A673 (cell line): ENCODE measurements at places on chromosomes 6 and 20.
A peak's percentile ranks its signal among the peaks of the same experiment; 100 is the strongest.

DNA sequence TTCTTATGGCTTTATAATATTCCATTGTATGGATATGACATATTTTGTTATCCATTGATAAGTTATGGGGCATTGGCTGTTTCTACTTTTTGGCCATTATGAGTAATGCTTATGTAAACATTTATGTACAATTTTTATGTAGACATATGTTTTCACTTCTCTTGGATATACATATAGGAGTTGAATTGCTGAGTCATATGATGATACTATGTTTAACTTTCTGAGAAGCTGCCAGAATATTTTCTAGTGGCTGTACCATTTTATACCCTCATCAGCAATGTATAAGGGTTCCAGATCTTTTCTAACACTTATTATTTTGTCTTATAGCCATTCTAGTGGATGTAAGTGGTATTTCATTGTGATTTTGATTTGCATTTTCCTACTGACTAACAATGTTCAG lies 23.1 kb downstream of the OTOR start:
- DNase-seq = no peak

GRCh38 chr6:70281923-70282311 lies 21.0 kb downstream of the COL9A1 start:
- DNase-seq = no peak

- peak; percentile 26 for DNase-seq
Measured at GRCh38 chr6:96058082-96058481, 42.3 kb downstream of the FUT9 start.

GRCh38 chr20:57529810-57530209 lies 4.9 kb upstream of the CTCFL start:
- no peak for DNase-seq

- no peak for DNase-seq
Measured at GRCh38 chr20:19851861-19852260, 93.8 kb downstream of the RIN2 start.

DNA sequence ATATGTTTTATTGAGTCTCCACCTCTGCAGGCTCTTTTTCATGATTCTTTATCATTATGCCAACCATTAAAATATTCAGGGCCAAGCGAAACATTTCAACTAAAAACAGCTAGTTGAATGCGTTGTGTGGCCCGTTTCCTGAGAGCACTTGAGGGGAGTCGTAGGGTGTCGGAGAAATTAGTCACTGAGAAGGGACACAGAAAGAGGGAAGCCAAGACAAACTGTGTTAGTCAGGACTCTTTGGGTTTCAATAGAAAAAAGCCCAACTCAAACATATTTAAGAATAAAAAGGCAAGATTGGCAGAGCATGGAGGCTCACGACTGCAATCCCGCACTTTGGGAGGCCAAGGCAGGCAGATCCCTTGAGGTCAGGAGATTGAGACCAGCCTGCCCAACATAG lies 58.9 kb downstream of the MAFB start:
- DNase-seq = no peak

GRCh38 chr6:15213838-15214400 lies 31.9 kb upstream of the JARID2 start:
- DNase-seq = no peak

GRCh38 chr20:13221673-13222318 lies 722 bp downstream of the ISM1 start:
- peak; percentile 77 for DNase-seq

GRCh38 chr20:3224681-3225421 lies 14.1 kb downstream of the SLC4A11 start:
- DNase-seq = no peak

- DNase-seq = no peak
Measured at GRCh38 chr20:57574954-57575353, 14.0 kb downstream of the PCK1 start.

DNA sequence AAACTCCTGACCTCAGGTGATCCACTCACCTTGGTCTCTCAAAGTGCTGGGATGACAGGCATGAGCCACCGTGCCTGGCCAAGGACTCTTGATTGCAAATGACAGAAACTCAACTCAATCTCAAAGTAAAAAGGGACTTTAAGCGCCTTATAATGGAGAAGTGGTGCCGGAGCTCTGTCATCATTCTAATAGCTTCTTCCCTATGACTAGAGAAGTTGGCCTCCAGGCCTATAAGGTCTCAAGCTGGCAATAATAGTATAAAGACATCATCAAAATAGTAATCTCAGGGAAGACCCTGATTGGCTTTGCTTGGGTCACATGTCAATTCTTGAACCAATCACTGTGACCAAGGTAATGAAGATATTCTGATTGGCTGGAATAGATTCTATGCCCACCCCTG lies 8.5 kb upstream of the KIAA1755 start:
- no peak for DNase-seq

DNA sequence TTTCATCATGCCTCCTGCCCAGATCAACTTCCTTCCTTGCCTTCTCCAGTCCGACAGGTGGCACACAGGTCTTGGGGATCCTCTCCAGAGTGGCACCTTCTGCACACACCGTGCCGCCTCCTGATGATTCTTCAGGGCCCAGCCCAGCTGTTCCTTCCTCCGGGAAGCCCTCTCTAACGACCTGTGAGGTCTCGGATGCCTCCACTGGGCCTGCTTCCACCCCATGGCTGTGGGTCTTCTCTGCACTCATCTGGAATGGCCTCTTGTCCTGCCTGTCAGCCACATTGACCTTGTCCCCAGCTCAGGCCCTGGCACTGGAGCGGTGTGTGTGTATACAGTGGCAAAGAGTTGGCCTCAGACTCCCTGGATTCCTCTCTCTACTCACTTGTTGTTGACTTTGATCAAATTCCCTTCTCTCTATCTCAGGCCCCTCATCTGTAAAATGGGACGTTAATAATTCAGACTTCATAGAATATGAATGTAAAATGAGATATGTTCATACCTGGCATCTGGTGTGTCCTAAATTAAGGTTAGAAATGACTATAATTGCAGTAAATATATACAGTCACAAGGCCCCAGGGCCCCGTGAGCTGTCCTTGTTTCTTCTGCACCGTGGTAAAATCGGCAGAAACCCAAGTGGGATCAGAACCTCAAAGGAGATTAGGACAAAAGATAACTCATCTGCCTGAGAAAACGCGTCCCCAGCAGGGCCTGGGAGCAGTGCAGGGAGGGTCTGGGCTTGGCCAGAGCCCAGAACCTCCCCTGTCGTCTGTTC lies 1.5 kb downstream of the FAM210B start:
- DNase-seq = no peak

DNA sequence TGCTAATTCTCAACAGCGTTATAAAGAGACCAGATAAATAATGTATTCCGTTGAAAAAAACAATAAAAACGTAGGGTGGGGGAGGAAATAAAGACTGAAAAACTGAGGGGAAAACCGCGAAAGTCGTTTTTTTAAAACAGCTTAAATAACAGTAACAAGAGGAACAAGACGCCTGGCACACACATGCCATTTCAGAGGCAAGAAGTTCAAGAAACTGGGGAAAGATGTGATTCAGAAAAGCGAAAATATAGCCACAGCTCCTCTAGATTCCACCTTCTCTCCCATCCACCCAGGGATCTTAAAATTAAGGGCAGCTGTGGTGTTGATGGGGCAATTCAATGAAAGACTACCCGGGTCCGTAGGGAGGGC lies 1.3 kb downstream of the EPB41L2 start:
- DNase-seq = peak; percentile 36

DNA sequence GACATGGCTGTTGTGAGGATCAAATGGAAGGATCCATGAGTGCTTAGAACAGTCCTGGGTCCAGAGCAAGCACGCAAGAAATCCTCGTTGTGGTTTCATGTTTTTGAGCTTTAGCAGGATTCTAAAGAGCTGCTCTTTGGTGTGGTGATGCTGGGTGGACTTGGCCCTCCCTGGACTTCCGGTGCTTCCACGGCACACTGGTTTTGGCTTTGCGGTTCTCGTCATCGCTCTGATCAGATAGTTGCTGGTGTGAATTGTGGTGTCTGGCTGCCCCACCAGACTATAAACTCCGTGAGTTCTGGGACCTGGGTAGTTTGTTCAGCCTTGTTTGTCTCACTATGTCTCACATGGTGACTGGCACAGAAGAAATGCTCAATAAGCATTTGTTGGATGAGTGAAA lies 3.3 kb downstream of the HNF4A start:
- no peak for DNase-seq

- DNase-seq = no peak
Measured at GRCh38 chr6:138973466-138974153, 14.4 kb downstream of the REPS1 start.

- DNase-seq = no peak
Measured at GRCh38 chr6:17165383-17165782, 63.5 kb downstream of the STMND1 start.

DNA sequence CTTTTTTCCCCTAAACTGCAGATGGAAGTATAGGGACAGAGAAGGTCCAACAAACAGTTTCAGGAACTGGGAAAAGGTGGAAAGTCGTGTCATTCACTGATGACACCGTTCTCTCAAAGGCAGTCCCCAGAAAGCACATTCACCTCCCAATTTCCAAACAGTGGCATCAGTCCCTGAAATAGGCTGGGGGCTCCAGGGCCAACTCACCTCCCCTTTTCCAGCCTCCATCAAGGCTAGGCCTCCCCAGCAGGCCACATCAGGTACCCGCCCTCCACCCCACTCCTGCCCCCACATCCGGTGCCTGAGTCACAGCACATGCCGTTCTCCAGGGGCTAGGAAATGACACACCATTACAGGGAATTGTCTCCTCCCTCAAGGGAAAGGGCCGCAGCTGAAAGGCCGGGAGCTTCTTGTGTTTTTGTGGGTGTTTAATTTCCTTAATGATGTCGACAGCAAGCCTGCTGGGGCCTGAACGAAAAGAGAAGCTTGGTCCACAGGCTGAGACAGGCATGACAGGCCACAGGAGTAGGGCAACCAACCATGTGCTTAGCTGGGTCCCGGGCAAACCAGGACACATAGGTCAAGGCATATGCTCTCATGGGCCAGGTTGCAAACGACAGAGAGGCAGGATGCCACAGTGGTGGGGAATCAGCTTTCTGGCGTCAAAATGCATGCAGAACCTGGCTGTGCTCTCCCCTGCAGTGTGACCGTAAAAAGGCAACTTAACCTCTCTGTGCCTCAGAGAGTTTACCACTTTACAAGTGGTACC lies 39.2 kb downstream of the ZMYND8 start:
- peak; percentile 90 for DNase-seq

DNA sequence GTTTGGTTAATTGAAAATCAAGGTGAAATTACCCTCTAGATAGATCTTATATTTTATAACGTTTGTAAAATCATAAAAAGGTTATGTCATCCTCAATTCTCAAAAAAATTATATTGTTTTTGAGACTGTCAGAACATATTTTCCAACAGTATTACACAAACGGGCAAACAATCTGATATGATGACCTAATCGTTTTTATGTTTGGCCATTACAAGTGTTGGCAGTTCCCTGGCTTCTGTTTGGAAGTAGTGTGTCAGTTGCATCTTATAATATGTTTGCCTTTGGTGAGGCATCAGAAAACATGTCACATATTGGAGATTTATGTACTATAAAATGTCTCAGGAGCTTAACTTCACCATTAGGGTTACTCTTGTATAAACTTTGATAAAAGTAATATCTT lies 308.1 kb upstream of the EPHA7 start:
- DNase-seq = no peak

DNA sequence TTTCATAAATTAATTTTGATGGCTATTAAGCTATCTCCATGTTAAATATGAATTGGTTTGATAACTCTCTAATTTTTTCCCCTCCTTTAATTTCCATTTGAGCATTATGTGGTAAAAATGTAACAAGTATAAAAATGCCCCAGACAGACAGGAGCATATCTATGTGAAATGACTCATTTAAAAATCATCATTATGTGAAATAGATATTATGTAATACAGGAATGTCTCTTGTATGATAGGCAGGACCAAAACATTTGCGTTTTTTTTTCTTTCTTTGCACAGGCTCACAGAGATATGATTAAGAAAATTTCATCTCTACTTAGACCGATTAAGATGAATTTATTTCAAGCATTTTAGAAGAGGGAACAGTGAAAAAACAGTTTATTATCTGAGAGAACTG lies 95.8 kb downstream of the AKAP7 start:
- no peak for DNase-seq

DNA sequence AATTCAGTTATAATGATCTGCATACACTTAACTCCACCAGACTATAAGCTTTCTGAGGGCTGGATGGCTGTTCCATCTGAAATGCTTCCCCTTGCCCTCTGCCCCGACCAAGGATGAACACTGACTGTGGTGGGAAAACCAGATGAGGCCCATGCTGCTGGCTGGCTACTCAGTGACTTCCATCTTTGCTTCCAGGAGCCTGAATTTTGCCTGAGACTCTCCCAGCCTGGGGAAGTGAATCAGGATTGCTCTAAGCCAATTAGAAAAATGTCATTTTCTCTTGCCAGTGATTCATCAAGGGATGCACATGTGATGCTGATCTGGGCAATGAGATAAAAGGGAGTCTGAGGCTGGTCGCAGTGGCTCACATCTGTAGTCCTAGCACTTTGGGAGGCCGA lies 1.7 kb upstream of the TOMM34 start:
- DNase-seq = peak; percentile 61

DNA sequence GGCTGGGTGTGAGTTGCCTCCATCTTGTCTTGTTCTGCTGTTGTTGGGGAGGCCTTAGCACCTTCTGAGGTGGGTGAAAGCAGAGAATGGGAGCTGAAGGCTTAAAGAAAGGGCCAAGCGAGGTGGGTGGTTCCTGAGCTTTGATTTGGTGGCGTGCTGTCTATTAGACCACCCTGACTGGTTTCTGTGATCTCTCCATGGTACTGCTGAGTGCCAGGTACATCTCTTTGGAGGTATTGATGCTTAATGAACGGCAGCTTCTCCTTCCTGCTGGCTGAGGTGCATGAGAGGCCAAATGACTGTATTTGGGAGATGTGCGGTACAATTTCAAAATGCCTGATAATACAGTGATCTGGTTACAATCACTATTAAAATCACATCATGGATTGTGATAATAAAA lies 15.4 kb downstream of the RIN2 start:
- no peak for DNase-seq

- no peak for DNase-seq
Measured at GRCh38 chr20:22389836-22390542, 194.4 kb downstream of the FOXA2 start.

DNA sequence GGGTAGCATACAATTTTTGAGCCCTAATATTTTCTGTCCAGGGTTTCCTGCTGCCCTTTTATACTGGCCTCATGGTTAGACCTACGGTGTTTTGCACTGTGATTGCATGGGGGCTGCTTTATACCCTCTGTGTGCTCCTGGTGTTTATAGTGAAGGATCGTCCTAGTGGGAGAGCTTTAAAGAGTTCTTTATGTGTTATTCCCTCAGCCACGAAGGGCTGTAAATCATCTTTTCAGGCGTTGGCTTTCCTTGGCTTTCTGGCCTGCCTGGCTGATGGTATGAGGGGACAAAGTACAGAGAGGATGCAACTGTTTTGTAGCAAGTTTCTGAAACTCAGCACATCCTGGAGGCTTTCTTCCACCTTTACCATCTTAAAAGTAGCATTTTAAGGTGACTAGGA lies 464.3 kb downstream of the EPM2A start:
- no peak for DNase-seq

- DNase-seq = no peak
Measured at GRCh38 chr6:148682990-148683389, 63.8 kb upstream of the UST start.

GRCh38 chr6:106534564-106534982 lies 94.7 kb downstream of the RTN4IP1 start:
- no peak for DNase-seq
